Frontal cortex (tissue), 4 donors: ENCODE measurements at places on chromosomes 2 and 18. TPM values are rescaled to one million over a fixed set of nuclear protein-coding genes. Genes with fewer than 3 reads are reported as not detected.

GRCh38 chr2:13001408-13001807, 284.7 kb downstream of the TRIB2 start:
- no peak for DNase-seq

DNA sequence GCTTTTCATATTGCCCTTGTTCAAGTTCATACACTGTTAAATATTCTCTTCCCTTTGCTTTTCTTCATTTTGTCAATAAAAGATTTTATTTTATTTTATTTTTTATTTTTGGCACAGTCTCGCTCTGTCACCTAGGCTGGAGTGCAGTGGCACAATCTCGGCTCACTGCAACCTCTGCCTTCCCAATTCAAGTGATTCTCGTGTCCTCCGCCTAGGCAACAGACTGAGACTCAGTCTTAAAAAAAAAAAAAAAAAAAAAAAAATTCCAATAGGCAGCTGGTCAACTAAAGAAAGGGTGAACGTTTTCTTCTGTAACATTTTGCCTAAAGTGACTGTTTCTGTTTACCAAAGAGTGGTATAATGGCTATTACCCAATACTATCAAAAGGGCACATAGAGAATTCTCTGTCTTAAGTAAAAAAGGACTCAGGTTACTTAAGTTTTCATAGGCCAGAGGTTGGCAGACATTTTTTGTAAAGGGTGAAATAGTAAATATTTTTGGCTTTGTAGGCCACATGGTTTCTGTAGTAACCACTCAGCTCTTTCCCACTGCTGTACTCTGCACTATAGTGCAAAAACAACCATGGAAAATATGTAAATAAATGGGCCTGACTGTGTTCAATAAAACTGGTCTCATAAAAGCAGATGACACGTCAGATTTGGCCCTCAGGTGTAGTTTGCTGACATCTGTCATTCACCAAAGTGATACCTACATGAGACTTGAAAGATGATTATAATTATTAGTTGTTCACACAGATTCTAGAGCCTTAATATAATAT, 113.4 kb downstream of the MIB1 start:
- DNase-seq, result no peak

- DNase-seq, result no peak
Observed at GRCh38 chr2:70212298-70212932, 21.6 kb upstream of the C2orf42 start.

- no peak for DNase-seq
Observed at GRCh38 chr2:128504246-128505149, 185.8 kb upstream of the HS6ST1 start.

DNA sequence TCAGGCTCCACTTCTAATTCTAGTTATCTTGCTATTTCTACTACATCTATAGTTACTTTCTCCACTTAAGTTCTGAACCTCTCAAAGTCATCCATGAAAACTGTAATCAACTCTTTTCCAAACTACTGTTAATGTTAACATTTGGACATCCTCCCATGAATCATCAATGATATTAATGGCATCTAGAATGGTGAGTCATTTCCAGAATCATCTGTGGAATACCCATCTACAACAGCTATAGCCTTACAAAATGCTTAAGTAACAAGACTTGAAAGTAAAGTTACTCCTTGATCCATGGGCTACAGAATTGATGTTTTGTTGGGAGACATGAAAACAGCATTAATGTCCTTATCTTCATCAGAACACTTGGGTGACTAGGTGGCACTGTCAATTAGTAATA, 35.4 kb downstream of the BARD1 start:
- DNase-seq, result no peak

ALPI gene
- not detected for total RNA-seq

TLK1 gene
- 13.5 TPM for total RNA-seq

SCN3A gene
- 257 TPM for total RNA-seq
